HAP-1 (cell line): ENCODE measurements at places on chromosomes 5 and 9.
A peak's percentile ranks its signal among the peaks of the same experiment; 100 is the strongest.

DNA sequence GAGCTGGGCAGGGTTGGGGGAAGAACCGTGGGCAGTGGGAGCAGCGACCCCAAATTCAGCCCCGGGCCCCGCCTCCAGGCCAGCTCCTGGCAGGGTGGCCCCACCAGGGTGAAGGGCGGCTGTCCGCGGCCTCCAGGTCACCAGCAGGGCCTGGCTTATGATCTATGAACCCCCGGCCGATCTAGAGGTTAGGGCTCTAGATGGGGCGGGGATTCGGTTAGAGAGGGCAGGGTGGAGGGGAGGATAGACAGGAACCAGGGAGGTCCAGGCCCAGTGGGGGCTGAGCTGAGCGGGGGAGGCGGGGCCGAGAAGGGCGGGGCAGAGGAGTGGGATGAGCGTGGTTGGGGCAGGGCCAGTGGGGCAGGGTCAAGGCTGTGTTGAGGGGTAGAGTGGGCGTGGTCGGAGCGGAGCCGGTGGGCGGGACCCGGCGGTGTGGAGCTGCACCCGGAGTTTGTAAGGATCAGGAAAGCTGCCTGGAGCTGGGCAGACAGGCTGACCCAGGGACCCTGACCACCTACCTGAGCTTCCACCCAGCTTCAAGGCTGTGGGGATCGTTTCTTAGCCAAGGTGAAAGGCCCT lies 29.3 kb upstream of the OBP2B start:
- DNase-seq = peak; percentile 95

DNA sequence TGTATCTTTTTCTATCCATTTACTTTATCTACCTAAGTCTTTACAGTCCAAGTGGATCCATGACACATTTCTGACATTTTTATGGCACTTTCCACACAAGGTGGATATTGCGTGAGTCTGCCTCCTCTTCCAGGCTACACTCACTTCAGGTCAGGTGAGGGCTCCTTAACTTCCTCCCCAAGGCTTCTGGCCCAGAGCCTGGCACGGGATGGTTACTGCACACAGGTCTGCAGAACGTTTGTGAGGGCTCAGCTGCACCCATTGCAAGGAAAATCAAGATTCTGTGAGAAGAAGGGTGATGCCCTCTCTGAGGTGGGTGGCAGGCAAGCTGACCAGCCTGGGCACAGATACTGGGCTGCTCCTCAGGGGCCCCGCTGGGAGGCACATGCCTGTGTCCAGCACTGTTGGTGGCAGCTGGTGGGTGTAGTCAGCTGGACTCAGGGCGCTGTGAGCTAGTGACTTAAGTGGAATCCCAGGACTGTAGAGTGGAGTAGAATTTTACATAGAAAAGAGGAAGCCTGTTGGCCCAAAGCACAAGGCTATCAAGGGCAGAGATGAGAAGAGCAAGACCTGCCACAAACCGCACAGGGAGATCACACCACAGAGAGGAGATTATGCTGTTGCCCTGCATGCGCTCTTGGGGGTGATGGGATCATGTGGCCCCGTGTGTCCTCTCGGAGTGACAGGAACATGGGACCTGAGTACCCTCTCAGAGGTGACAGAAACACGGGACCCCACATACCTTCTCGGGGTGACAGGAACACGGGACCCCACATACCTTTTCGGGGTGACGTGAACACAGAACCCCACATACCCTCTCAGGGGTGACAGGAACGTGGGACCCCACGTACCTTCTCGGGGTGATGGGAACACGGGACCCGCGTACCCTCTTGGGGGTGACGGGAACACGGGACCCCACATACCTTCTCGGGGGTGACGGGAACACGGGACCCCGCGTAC lies 21.3 kb downstream of the AHRR start:
- DNase-seq = no peak

- no peak for DNase-seq
Observed at GRCh38 chr9:83012168-83012921, 50.6 kb downstream of the RASEF start.

DNA sequence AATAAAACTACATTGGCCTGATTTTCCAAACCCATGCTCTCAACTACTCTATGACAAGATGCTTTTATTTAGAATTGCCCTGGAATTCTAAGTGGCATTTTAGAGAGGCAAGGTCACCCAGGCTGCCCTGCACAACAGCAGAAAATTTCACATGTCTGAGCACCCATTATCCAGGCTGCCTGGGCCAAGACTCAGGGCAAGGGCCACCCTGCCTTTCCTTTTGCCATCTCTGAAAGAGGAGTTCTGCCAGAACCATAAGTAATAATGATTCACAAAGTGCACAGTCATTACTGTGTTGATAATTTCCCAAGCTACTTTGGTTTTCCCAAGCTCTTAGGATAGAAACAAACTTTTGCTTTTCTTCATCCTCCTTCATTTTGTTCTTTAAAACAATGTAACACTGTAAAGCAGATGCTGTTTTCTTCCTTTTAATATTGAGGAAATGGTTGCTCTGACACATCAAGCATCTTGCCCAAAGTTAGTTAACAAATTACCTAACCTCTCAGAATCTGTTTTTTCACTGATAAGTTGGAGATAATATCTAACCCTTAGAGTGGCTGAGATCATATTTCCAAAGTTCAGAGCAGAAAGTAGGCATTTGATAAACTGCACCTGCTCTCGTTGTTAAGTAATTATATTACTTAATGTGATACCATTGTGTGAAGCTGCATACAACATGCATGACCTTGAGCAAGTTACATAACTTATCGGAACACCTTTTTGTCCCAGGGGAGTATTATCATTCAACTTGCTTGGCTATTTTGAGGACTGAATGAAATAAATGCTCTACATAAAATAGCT lies 325.6 kb downstream of the PRELID2 start:
- DNase-seq = no peak

- no peak for DNase-seq
Observed at GRCh38 chr9:122718038-122718437, 5.8 kb upstream of the OR1L4 start.

DNA sequence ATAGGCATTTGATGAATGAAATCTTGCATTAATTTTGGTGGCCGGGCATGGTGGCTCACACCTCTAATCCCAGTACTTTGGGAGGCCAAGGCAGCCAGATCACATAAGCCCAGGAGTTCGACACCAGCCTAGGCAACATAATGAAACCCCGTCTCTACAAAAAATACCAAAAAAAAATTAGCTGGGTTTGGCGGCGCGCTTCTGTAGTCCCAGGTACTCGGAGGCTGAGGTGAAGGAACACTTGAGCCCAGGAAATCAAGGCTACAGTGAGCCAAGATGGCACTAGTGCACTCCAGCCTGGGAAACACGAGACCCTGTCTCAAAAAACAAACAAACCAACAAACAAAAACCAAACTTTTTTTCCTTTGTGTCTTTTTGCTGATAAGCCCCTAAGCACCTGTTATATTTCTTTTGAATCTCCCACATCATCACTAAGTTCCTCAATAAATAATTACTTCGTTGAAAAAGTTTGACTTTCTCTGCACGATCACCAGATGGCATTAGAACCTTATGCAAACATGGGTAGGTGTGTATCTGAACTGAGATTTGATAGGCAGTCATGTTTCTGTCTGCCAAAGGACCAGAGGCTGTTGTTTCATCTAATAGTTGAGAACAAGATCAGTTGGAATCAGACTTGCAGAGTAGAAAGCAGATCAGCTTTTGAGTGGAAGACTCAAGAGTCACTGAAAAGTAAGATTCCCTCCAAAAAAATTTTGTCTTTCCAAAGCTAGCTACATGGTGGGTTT lies 5.5 kb upstream of the MATR3 start:
- no peak for DNase-seq

GRCh38 chr9:36936498-36936831 lies 97.6 kb downstream of the PAX5 start:
- DNase-seq = no peak

DNA sequence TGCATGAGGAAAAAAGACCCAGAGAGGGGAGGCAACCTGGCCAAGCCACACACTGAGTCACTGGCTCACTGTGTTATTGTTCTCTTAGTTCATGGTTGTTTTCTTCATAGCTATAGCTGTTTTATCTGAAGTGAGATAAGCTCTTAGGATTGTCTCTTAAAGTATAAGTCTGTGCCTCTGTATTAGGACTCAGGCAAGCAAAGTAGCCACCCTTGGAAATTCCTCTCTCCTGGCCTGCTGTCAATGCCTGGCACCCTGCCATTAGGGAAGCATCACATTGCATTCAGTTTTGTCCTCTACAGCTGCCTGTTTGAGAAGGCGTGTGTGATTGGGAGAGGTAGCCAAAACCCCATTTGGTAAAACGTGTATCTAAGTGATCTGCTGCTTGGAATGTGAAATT lies 147.4 kb upstream of the GLRA1 start:
- no peak for DNase-seq

DNA sequence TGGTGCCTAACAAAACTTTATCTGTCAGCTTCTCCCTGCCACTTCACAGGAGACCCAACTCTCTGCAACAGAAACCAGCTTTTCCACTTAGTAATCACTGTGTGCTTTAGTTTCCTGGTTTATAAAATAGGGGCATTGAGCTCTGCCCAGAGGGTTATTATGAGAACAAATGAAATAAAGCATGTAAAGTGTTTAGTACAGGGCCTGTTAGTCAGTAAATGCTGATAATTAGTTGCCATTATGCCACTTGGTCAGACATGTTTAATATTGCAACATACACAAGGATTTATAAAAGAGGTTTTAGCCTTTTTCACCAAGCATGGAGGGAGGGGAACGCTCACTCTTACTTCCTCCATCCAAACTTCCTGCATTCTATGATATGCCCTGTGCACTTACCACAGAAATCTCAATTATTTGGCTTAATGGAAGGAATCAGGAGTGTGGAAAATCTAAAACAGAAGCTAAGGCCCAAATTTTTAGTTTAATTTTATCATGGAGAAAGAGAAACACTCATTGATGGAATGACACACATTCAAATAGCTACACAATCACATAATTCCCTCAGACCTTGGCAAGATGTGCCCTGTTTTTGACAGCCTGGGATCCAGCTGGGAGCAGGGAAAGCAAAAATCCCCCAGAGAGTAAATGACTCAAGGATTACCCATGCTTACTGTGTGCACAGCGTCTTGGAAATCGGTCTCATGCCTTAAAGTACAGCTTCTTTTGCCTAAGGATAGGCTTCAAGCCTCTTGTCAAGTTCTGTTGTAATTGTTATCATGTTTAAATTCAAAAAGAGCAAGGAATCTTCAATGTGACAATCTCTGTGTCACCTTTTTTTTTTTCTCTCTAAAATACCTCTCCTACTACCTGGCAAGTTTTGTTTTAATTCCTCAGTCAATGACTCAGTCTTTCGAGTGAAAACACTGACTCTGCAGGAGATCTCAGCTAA lies 34.0 kb downstream of the ZNF474 start:
- no peak for DNase-seq

- DNase-seq = peak; percentile 18
Observed at GRCh38 chr9:109355564-109356297, 34.9 kb upstream of the EPB41L4B start.

GRCh38 chr5:40688127-40688761 lies 8.5 kb downstream of the PTGER4 start:
- peak; percentile 85 for DNase-seq

- no peak for DNase-seq
Observed at GRCh38 chr9:82327641-82328040, 339.1 kb downstream of the SPATA31D1 start.

- no peak for DNase-seq
Observed at GRCh38 chr5:111043712-111044506, 27.6 kb upstream of the TSLP start.

DNA sequence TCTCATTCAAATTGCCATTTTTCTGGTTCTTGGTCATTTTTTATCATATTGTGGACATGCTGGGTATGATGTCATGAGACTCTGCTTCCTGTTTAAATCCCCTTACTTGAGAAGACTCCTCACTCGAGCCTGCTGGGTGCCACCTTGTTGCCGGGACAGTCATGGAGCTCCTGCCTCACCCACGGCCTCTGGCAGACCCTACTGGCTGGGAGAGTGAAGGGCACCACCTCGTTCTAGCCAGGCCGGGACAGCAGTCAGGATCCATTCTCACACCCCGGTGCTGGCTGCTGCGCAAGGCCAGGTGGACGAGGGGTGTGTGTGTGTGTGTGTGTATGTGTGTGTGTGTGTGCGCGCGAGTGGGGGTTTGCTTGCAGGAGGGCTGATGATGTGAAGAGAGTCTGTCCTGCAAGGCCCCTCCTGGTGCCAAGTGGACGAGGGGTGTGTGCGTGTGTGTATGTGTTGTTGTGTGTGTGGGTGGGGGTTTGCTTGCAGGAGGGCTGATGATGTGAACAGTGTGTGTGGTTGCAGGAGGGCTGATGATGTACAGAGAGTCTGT lies 4.4 kb downstream of the CEP72 start:
- DNase-seq = no peak

DNA sequence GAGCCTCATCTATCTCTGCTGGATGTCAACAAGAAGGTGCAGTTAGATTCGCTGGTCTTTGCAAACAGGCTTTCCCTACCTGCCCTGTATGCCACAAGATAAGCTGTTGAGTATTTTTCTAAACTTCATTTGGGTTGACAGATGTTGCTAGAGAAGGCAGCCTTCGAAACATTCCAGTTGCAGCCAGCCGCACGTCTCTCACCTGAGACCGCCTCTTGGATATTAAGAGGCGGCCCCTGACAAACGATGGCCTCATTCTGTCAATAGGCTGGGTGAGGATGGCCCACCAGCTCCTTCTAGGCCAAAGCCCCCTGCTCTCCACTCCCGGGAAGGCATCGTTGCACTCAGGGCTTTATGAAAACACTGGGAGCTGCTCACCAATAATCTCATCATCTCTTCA lies 181.6 kb downstream of the DAB2IP start:
- DNase-seq = no peak

- DNase-seq = no peak
Observed at GRCh38 chr5:6472792-6473191, 24.1 kb downstream of the UBE2QL1 start.

GRCh38 chr5:178442405-178443257 lies 147.6 kb downstream of the COL23A1 start:
- no peak for DNase-seq

GRCh38 chr5:147154809-147155208 lies 80.0 kb upstream of the STK32A start:
- DNase-seq = no peak

GRCh38 chr5:157965040-157965678 lies 106.2 kb upstream of the CLINT1 start:
- no peak for DNase-seq

DNA sequence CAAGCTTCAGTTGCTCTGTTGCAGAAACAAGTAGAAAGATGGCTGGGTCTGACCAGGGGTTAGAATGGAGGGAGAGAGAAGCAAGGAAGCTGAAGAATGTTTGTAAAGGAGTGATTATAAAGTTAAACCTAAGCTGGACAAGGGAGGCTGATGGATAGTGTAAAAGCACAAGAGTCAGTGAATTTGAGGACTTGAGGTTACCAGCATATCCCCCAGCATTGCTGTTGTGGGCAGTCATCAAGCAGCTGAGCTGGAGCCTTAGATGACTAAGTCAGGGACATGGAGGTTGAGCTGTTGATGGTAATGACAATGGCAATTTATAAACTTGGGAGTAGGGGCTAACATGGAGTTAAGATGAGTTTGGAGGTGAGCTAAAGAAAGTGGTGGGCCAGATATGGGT lies 131.5 kb downstream of the ERCC6L2 start:
- no peak for DNase-seq

GRCh38 chr5:133936651-133937015 lies 31.8 kb downstream of the C5orf15 start:
- no peak for DNase-seq
